ENCODE measurements at places on chromosomes 1 and 21.

- no peak overlapping the region for H3K27ac ChIP-seq
- no peak for DNase-seq
- H3K27me3 ChIP-seq = no peaks in the 10 kb centered on the region
- H3K4me3 ChIP-seq = no peak overlapping the region
- no peaks in the 10 kb centered on the region for H3K36me3 ChIP-seq
Observed at GRCh38 chr1:41436281-41437010, 48.0 kb downstream of the EDN2 start.

GRCh38 chr1:238350471-238350870 is 459.7 kb upstream of the ZP4 start:
- no peak overlapping the region for H3K27ac ChIP-seq
- H3K36me3 ChIP-seq = no peaks in the 10 kb centered on the region
- DNase-seq = no peak
- H3K4me1 ChIP-seq = no peaks in the 10 kb centered on the region
- H3K27me3 ChIP-seq = no peaks in the 10 kb centered on the region

GRCh38 chr1:173527151-173527826 is 50.2 kb downstream of the PRDX6 start:
- no peak overlapping the region for H3K27ac ChIP-seq
- no peaks in the 10 kb centered on the region for H3K4me1 ChIP-seq
- DNase-seq = no peak
- no peaks in the 10 kb centered on the region for H3K36me3 ChIP-seq

- no peak overlapping the region for H3K27ac ChIP-seq
- no peaks in the 10 kb centered on the region for H3K4me1 ChIP-seq
- no peak overlapping the region for H3K4me3 ChIP-seq
- H3K27me3 ChIP-seq = peaks cover 5% of the 10 kb centered on the region
- DNase-seq = no peak
- no peaks in the 10 kb centered on the region for H3K36me3 ChIP-seq
Observed at GRCh38 chr1:34685225-34685624, 69.6 kb upstream of the GJB5 start.

- H3K4me3 ChIP-seq = no peak overlapping the region
- no peak for DNase-seq
- no peaks in the 10 kb centered on the region for H3K36me3 ChIP-seq
- no peak overlapping the region for H3K27ac ChIP-seq
Observed at GRCh38 chr1:203362720-203363025, 11.8 kb upstream of the FMOD start.

- no peak for DNase-seq
- H3K4me3 ChIP-seq = no peak overlapping the region
- no peaks in the 10 kb centered on the region for H3K36me3 ChIP-seq
- peaks cover 66% of the 10 kb centered on the region for H3K4me1 ChIP-seq
- H3K27ac ChIP-seq = peak overlapping the region; percentile 99
Observed at GRCh38 chr1:235907897-235908240, 41.2 kb upstream of the LYST start.

DNA sequence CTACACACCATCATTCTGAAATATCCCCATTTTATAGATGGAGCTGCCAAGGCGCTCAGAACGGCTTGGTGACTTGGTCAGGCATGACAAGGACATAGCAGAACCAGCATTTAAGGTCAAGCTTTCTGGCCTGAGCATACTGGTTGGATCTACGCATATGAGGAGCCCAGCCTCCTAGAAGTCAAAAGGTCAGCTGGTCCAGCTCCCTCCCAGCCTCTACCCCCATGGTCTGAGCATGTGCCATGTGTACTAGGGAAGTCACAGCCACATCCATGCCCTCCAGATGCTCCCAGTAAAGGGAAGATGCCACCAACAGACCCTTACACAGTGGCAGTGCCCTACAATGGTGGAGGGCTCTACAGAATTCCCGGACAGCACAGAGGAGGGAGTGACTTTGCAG is 96.7 kb downstream of the EPHB2 start:
- no peak overlapping the region for H3K27ac ChIP-seq
- H3K4me3 ChIP-seq = no peak overlapping the region
- no peaks in the 10 kb centered on the region for H3K4me1 ChIP-seq
- H3K36me3 ChIP-seq = no peaks in the 10 kb centered on the region
- DNase-seq = no peak
- no peaks in the 10 kb centered on the region for H3K27me3 ChIP-seq

DNA sequence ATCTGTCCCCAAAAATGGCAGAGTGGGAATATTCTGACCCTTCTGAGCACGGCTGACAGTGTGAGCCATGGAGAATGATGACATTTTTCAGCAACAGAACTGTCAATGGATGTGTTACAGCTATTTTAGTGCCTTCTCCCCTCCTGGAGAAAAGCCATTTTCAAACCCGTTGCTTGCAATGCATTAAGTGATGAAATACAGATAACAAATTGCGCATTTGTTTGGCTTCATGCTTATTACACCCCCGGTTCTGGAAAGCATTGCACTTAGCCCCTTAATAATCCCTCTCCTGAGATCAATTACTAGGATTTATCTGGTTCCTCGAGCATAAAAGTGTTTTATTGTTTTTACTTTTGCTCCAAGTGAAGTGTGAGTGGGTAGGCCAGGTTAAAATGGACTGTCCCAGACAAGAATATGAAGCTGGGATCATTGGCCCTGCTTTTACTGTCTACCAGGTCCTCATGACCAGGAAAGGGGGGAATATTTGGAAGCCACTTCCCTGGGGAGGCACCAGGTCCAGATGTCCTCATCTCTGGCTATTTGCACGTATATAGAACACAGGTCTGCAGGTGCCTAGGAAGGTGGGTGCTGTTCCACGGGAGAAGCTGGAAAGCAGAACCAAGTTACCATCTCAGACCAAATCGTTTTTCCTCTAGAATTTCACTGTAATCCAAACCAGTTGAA is 37.5 kb upstream of the HHAT start:
- H3K4me3 ChIP-seq = no peak overlapping the region
- peaks cover 2% of the 10 kb centered on the region for H3K27me3 ChIP-seq
- no peak for DNase-seq
- no peak overlapping the region for H3K27ac ChIP-seq

DNA sequence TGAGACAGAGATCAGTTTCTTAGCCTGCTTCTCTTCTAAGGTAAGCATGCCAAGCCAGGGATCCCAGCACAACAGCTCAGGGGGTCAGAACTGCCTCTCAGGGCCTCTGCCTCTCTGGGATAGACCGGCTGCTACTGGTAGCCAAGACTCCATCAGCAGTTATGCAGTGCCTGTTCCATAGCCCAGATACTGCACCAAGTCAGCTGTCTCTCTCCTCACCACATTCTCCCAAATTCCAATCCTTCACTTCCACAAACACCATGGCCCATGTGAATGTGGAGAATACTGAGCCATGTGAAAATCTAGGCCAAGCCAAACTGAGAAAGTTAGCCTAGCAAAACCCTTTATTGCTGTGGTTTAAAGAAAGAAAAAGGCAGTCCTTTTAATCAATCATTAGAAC is 37.5 kb downstream of the CDC42BPA start:
- DNase-seq = no peak
- H3K36me3 ChIP-seq = no peaks in the 10 kb centered on the region
- H3K4me1 ChIP-seq = no peaks in the 10 kb centered on the region
- no peak overlapping the region for H3K4me3 ChIP-seq
- no peaks in the 10 kb centered on the region for H3K27me3 ChIP-seq

- peaks cover 7% of the 10 kb centered on the region for H3K36me3 ChIP-seq
- peak overlapping the region; percentile 24 for H3K4me3 ChIP-seq
- H3K27ac ChIP-seq = peak overlapping the region; percentile 52
- H3K27me3 ChIP-seq = no peaks in the 10 kb centered on the region
- no peak for DNase-seq
Observed at GRCh38 chr1:37479255-37480124, 5.1 kb downstream of the ZC3H12A start.

DNA sequence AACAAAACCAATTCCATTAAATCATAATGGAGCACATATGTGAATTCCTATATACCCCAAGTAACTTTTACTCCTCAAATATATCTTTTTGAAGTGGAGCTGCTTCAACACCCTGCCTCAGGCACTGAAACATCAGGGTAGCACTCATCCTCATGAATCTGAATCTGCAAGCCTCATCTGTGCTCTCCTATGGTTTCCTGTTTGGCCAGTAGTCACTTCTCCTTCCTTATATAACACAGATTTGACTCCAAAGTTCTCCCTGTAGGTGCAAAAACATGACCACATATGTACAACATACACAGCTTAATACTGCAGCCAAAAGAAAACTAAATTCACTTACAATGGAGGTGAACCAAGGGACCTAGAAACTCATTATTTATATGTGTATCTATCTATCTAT is 7.2 kb downstream of the TRIT1 start:
- no peak overlapping the region for H3K27ac ChIP-seq
- no peaks in the 10 kb centered on the region for H3K36me3 ChIP-seq
- no peak for DNase-seq
- H3K4me3 ChIP-seq = no peak overlapping the region

DNA sequence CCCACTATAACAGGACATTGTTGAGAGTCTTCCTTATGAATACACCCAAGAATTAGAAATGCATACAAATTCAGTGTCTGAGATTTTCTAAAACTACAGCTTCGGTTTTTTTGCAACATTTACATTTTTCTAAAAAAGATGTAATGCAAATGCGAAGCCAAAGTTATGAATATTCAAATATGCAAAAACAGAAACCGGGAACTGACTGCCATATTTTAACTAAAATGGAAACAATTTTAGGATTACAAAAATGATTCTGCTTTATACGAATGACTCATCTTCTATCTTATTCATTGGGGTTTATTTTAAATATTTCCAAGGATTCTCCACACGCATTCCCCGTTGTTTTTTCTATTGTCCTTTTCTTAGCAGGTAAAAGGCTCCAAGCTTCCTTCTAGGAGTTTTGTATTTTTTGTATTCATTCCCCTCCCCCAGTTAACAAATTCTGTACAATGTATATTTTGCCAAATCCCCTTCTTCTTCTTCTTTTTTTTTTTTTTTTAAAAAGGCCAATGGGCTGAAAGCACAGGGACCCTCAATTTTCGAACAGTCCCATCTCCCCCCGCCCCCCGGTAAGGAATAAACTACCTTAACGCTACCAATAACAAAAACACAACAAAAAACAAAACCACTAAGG is 1.0 kb downstream of the ARPC5 start:
- no peak for DNase-seq
- peaks cover 18% of the 10 kb centered on the region for H3K36me3 ChIP-seq
- peak overlapping the region; percentile 84 for H3K4me3 ChIP-seq
- peak overlapping the region; percentile 88 for H3K27ac ChIP-seq
- H3K27me3 ChIP-seq = 0 out of 2 replicates have a peak, but pooled peaks cover 4% of the 10 kb centered on the region

- no peaks in the 10 kb centered on the region for H3K4me1 ChIP-seq
- no peak overlapping the region for H3K4me3 ChIP-seq
- no peak overlapping the region for H3K27ac ChIP-seq
- no peaks in the 10 kb centered on the region for H3K27me3 ChIP-seq
- DNase-seq = no peak
Observed at GRCh38 chr1:217674028-217674729, 43.0 kb downstream of the SPATA17 start.

DNA sequence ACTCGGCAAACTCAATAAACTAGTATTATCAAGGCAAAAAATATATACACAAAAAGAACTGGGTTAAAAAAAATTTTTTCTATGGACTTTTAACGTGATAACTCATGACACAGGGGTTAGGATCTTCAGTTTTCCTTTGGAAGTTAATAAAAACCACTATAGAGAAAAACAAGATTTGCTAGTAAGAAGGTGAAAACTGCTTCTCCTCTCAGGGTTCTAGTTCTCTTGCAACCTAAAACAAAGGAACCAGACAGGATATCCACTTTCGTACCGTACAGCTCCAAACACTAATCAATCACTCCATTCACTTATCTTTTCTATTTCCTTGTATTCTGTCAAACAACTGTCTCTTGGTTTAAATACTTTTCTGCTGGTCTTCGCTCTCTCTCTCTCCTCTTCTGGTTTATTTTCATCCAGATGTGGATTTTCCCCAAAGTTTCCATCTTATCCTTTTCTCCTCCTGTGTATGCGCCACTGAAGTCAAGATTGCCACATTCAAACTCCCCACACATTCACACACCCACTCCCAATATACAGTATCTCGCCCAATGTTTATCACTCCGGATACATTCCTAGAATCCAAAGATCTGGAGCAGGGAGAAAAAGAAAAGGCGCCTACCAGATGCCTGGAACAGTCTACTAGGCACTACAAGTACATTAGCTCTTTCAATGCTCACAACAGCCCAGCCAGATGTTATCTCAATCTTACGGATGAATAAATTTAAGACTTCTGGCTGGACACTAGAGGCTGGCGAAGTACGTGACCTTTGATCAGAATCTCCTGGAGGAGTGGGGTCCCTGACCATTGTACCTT is 775 bp upstream of the PRPF38B start:
- H3K27me3 ChIP-seq = no peaks in the 10 kb centered on the region
- H3K4me1 ChIP-seq = peaks cover 12% of the 10 kb centered on the region
- peaks cover 21% of the 10 kb centered on the region for H3K36me3 ChIP-seq
- H3K4me3 ChIP-seq = peak overlapping the region; percentile 89
- DNase-seq = no peak
- peak overlapping the region; percentile 95 for H3K27ac ChIP-seq

- H3K27ac ChIP-seq = no peak overlapping the region
- no peak overlapping the region for H3K4me3 ChIP-seq
- peaks cover 9% of the 10 kb centered on the region for H3K4me1 ChIP-seq
- no peak for DNase-seq
- peaks cover 62% of the 10 kb centered on the region for H3K36me3 ChIP-seq
Observed at GRCh38 chr1:166843769-166844596, 4.7 kb downstream of the POGK start.

- H3K4me3 ChIP-seq = no peak overlapping the region
- no peaks in the 10 kb centered on the region for H3K27me3 ChIP-seq
- DNase-seq = no peak
- no peaks in the 10 kb centered on the region for H3K4me1 ChIP-seq
Observed at GRCh38 chr21:42471716-42472330, 24.2 kb downstream of the RSPH1 start.

DNA sequence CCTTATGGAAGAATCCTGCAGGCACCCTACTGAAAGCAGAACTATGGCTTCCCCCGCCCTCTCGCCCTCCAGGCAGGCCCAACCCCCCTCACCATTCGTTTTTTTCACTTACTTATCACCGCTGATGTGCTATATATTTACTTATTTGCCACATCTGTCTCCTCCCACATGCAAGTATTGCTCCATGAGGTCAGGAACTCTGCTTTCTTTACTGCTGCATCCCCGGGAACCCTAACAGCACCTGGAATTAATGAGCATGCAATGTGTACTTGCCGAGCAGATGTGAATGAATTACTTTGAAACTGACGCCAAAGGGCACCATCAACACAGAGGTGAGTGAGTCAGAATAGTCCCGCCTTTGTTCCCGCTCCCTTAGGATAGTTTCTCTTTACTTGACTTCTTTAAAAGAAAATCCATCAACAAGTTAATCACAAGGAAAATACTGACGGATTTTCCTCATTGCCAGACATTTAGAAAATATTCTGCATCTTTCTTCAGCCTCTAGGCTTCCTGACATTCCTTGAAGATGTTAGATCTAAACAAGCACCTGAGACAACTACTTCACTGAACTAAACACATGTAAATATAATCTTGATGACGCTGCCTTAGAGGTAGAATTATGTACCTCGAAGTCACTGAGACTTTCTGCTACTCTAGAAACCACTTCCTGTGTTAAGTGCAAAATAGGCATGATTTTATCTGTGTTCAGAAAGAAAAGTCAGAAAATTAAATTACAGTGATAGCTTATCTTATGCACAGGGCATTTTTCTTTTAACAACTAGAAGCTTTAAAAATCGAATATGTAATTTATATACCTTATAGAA is 17.5 kb upstream of the RAB4A start:
- no peaks in the 10 kb centered on the region for H3K36me3 ChIP-seq
- H3K27me3 ChIP-seq = no peaks in the 10 kb centered on the region
- no peak overlapping the region for H3K4me3 ChIP-seq
- H3K27ac ChIP-seq = no peak overlapping the region
